ENCODE measurements at places on chromosomes 3 and 15.

GRCh38 chr3:105785803-105786202 lies 83.0 kb downstream of the CBLB start:
- no peak for DNase-seq

- DNase-seq, result no peak
These were observed 52.2 kb downstream of the FBLN2 start for GRCh38 chr3:13600950-13601691.

DNA sequence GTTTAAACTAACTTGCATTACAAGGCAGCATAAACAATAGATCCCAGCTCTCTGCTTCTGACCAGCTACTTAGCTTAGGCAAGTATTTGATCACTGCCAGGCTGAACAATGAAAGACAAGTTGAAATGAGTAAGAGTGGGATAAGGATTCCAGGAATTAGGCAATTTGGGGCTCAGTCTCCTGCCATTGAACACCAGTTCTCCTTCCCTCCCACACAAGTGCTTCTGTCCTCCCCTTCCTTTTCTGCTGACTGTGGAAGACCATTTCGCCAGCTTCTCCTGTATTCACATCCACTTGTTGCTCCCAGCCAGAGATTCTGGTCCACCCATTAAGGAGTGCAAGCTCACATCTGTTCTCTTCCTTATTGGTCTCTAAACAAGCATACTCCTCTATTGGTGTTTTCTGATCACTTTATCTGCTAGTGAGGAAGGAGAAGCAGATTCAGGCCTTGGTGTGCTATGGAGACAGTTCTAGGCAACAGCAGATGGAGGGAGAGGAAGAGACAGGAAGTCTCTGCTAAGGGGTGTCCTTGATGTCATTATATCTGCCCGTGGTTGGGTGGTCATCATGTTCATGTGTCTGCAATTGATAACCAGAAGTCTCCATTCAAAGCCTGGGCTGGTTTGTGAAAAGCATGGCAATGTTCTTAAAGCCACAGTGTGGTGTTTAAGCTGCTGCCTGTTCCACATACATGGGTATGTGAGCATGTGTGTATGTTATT lies 121.5 kb downstream of the PLCL2 start:
- DNase-seq, result peak; percentile 8

GRCh38 chr3:197748597-197749314 lies 927 bp upstream of the FYTTD1 start:
- no peak for DNase-seq

DNA sequence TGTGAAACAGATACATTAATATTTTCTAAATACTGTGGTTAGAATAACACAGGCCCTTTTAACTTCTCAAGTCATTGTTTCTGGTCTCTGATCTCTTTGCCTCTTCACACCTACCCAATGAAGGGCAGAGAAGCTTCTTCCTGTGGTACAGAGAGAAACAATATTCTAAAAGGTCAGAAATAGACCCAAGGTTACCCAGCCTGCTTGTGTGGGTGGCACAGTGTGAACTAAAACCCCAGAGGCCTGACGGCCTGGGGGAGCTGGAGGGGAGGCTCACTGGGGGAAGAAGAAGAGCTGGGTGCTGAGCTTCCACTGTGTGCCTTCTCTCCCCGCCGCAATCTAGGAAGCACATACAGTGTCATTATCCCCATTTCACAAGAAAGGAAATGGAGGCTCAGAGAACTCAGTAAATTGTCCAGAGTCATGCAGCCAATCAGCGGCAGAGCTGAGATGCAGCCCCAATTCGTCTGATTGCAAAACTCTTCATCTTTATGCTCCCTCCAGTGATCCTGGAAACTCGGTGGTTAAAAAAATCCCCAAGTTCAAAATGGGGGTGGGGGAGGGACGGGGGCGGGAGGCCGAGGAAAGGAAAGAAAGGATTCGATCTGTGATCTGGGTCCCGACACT lies 64.1 kb upstream of the HEG1 start:
- peak; percentile 34 for DNase-seq

DNA sequence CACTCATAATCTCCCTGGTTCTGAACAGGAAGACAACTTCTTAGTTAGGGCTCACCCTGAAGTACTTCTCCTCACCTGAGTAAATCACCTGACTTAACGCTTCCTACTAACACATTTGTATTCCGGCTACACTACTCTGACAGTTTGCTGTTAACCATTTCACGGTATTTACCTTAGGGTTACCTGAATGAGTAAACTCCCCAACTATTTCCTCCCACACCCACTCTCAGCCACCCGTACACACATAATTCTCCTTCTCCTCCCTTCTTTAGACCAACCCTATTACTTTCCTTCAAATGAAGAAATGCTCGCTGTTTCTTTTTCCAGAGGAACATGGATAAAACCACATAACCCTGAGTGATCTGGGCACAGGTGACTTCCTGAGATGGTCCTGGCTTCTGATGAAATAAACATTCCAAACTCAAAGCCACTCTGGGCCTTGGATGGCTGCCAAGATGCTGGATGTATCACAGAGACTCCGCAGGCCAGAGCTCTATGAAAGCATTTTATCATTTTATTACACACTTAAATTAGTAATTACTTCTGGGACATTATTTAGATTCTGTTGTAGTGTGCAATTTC lies 183.6 kb upstream of the ATP11B start:
- DNase-seq, result no peak

GRCh38 chr3:141779667-141780066 lies 16.5 kb downstream of the GRK7 start:
- DNase-seq, result no peak

Data from CD4-positive, alpha-beta T cell treated with Interleukin-12 subunit alpha and Interleukin-12 subunit beta, for 1 hour (primary cell).